ENCODE measurements at places on chromosomes 3 and 15.

DNA sequence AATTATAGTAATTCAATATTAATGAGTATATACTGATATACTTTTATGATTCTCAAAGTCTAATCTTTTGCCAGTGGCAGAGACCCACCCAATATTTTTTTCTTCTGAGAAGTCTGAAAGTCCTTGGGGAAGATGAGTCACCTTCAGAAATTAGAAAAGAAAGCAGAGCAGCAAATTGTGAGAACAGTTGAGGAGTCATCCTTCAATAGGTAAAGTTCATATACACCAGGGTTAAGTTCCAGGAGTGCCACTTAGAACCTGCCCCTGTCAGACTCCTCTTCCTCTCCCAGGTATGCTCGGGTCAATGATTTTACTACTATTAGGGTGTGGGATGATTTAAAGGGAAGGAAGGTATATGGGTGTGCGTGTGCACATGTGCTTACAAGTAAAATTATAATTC is 7.1 kb downstream of the CLRN1 start:
- no peak for DNase-seq

DNA sequence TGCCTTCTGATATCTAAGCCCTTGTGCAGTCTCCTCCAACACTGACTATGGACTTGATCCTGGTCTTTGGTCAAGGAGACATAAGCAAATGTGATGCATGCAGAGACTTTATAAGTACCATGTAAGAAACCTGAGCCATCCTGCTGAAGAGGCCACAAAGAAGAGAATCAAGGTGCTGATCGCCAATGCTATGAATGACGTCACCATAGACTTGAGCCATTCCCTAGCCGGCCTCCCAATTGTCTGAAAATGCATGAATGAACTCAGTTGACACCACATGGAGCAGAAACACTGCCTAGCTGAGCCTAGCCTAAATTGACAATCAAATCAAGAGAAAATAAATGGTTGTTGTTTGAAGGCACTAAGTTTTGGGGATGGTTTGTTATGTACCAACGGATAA is 51.9 kb downstream of the CERS3 start:
- DNase-seq, result no peak

- DNase-seq, result no peak
These were observed 171.6 kb upstream of the PDZRN3 start for GRCh38 chr3:73796382-73796781.

DNA sequence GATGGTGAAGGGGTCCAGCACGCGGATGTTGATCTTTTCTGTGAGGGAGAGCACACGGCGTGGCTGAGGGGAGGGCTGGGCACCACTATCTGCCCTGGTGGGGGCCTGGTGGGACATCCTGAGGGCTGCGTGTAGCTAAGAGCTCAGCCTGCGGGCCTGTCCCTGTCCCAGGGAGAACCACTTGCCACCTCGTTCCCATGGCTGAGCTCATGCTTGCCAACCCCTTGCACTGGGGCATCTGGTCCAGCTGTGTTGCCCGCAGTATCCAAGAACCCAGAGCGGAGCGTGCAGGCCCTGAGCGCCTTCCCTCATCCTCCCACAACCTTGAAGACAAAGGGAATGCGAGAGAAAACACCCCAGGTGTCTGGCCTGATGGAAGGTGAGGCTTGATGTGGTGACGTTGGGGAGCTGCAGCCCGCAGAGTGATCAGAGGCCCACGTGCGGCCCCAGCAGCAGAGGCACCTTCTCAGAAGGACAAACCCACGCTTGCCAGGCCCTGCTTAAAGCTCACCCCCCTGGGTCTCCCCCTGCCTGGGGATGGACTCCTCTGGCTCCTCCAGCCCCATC is 28.9 kb downstream of the TKT start:
- DNase-seq, result no peak

DNA sequence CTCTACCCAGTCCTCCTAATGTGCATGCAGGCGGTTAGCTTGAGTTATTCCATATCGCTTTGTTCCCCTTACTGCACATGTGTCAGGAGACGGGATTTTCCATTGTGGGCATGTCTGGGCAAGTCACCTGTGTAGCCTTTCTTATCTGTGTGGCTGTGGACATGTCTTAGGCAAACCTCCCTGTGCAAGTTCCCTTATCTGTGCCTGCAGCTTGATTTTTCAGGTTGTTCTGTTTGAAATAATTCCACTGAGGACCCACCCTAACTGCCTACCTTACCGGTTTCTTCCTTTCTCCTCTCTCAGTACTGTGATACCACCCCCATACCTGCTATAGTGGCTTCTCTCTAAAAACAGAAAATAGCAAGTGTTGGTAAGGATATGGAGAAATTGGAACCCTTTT is 113.6 kb downstream of the NEO1 start:
- DNase-seq, result no peak

- no peak for DNase-seq
These were observed 10.7 kb downstream of the ZXDC start for GRCh38 chr3:126464997-126465396.

DNA sequence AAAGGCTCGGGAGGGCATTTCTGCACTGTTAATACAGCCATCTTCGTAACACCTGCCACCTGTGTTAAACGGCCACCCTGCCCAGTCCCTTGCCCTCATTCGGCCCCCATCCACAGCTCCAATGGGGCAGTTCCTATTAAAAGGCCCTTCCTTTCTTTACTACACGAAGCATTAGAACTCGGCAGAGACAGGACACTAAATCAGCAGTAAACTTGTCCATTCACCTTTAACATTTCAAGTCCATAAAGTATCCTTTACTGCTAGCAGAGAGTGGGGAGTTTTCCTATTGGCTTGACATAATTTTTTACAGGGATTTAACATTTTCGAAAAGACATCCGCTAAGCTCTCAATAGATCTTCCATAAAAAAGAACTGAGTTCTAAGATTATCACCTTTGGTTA is 76.3 kb downstream of the LRRN1 start:
- DNase-seq, result no peak

DNA sequence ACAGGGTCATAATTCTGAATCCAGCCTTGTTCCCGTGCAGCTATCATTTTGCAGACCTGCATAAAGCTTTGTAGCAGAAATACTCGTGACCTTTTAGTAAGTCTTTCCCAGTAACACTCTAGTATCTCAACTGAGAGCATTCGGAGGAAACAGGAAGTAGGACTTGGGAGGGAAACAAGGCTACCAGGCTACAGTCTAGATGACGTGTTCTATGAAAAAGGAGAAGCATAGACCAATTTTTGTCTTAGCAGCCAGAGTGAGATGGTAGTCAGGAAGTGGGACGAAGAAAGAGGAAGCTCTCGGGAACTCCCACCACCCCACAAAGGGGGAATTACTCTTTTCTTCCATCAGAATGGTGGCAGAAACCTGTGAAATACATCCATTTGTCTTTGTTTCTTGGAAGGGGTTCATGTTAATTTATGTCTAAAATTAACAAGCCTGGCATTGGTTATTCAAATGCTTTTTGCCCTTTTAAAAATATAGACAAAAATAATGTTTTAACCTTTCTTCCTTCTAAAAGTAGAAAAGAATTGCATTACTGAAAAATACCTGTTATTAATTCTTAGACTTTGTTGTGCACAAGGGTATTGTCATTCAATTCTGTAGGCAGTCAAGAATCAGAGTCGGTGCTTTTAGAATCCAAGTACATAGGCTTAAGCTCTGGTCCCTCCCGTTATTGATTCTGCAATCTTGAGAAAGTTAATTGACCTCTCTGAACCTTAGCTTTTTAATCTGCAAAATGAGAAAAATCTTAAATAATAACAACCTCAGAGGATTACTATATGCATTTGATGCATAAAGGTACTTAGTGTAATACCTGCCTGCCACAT is 1.6 kb upstream of the SUCNR1 start:
- no peak for DNase-seq

DNA sequence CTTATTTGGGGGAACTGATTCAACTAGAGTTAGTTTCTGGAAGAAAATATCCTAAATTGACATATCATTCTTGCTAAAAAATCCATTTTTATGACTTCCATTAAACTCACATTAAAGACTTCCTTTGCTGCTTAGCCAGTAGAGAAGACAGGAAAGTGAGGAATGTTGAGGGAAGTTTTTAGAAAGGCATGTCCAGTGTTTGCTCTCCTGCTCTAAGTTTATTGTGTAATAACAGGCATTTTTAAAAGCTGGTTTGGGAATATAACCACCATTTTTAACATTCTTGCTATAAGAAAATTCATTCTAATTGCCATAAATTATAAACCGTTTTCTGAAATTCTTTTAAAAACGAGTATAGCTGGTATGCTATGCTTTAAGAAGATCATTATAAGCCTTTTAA is 428.0 kb downstream of the RAP2B start:
- DNase-seq, result no peak

DNA sequence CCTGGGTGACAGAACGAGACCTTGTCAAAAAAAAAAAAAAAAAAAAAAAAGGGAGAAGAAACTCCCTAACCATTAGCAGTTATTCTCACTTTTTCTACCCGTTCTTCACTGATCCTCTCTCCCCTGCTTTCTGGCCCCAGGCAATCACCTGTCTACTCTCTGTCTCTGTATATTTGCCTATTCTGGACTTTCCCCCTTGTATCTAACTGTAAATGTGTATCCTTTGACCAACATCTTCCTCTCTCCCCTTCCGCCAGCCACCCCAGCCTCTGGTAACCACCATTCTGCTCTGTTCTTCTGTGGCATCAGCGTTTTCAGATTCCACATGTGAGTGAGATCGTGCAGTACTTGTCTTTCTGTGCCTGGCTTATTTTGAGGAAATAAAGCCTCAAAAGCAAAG is 6.9 kb downstream of the CYFIP1 start:
- DNase-seq, result no peak

DNA sequence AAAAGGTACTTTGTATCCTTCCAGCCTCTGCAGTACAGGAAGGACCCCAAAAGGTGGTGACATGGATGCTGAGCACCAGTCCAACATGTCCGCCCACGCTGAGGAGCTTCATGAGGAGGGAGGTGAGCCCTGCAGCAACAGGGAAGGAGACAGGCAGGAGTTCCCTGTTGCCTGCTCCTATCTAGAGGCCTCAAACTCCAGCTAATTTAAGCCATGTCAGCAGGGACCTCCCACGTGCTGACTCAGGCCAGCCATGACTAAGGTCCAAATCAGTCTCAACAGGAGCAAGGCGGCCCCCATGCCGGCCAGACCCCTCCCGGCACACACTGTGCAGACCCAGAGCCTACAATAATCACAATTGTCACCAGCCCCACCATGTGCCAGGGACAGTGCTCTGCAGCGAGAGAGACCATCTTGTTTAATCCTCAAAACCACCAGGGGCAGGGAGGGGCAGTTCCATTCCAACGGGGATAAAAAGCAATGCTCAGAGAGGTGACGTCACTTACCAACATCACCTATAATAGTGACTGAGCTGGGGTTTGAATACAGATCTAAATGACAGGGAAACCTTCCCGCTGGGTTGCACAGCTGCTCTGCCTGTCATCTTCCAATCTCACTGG is 54.5 kb upstream of the GATA2 start:
- DNase-seq, result no peak

DNA sequence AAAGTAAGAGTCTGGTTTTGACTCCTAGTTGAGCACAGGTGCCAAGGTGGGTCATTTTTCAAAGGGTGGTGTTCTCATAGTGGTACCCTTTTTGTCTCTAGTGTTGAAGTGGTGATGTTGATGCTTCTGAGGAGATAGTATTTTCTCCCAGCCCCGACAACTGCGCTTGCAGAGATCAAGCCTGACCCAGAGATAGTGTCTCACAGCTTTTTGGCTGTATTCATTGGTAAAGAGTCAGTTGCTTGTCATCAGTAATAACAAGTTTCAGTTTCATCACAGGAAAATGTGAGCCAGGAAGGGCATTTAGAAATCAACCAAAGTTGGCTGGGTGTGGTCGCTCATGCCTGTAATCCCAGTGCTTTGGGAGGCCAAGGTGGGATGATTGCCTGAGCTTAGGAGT is 139.3 kb downstream of the NFKBIZ start:
- no peak for DNase-seq

- DNase-seq, result no peak
These were observed 50.9 kb upstream of the BHLHE40 start for GRCh38 chr3:4928277-4928789.

- peak; percentile 39 for DNase-seq
These were observed 586 bp downstream of the TM4SF1 start for GRCh38 chr3:149376718-149377407.

DNA sequence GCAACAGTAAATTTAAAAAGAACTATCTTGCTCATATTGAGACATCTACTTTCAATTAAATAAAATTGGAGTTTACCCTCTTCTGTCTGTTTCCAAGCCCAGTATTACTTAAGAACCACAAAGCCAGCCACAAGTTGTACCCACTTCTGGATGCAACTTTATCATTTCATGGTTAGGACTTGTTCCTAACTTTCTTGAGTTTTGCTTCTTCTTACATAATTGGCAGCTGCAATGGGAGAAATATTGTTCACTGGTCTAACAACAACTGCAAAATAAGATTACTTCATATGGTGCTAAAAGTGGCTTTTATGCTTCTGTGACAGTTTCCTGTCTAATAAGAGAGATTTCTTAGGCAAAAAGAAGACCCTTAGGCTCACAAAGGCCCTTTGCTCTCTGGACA is 240.6 kb downstream of the OTOL1 start:
- no peak for DNase-seq

DNA sequence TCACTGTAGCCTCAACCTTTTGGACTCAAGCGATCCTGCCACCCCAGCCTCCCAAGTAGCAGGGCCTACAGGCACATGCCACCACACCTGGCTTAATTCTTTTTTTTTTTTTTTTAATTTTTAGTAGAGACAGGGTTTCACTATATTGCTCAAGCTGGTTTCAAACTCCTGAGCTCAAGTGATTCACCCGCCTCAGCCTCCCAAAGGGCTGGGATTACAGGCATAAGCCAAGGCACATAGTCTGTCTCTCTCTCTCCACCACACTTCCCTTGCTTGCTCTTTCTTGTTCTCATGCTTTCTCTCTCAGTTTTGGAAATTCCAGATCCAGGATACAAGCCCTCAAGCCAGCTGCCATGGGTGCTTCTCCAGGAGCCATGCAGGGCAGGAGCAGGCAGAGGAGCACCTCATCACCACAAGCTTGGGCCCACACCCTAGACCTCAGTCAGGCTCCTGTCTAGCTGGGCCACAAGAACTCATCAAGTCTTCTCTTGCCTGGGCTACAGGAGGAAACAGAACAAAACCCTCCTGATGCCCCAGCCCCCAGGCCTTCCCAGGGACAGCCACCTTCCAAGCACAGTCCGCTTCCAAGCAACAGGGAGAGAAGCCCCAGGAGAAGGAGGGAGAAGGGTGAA is 145.3 kb upstream of the LPP start:
- no peak for DNase-seq

GRCh38 chr3:43786102-43786501 is 95.4 kb downstream of the ABHD5 start:
- DNase-seq, result no peak

- DNase-seq, result no peak
These were observed 33.0 kb upstream of the CA12 start for GRCh38 chr15:63414474-63415120.

GRCh38 chr3:136817448-136817847 is 1.5 kb upstream of the SLC35G2 start:
- DNase-seq, result no peak

DNA sequence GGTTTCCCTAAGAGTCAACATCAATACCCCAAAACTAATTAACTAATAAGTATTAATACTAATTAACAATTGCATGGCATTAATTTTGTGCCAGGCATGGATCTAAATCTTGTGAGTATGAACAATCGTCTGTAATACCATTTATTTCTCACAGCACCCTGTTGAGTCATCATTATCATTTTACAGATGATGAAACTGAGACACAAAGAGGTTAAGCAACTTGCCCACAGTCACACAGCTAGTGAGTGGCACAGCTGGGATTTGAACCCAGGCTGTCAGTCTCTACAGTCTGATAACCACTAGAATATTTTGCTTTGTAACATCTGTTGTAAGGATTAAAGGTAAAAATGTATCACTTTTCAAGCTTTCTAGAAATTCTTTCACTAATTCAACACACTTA is 423.4 kb upstream of the WNT5A start:
- no peak for DNase-seq

- DNase-seq, result no peak
These were observed 71.5 kb downstream of the LRRC28 start for GRCh38 chr15:99322643-99323405.
